Cortex of kidney (tissue), 1 donor: ENCODE measurements at places on chromosomes 7 and 10.

DNA sequence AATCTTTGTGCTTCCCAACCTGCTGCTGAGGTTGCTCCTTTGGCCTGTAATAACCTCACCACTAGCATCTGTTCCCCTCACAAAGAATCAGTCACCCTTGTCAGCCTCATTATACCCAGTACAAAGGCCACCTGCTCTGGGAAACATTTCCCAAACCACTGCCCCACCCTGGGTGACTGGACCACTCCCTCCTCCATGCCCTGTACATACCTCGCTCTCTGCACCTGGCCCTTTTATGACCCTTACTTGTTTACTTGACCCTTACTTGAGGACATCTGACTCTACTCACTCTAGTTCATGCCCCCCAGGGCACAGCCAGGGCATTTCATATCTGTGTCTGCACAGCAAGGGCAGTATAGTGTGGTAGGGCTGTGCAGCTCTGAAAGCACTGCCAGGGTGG lies 21.4 kb upstream of the AOC1 start:
- no peak for DNase-seq

- no peak for DNase-seq
Measured at GRCh38 chr10:116444527-116445142, 17.0 kb downstream of the PNLIPRP3 start.

DNA sequence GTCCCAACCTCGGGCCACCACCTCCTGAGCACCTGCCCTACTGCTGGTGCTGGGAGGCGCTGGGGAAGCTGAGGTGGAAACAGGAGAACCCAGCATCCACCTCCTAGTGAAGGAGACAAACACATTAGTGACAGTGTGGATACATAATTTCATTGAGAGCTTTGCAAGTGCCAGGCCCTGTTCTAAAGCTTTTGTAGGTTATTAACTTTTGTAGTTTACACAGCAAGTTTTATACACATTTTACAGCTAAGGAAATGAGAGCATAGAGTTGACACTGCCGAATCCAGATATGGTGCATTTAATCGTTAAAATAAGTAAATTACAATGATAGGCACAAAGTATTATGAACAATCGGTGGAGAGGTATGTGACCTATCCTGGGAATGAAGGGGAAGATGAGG lies 466.1 kb upstream of the C7orf33 start:
- no peak for DNase-seq

GRCh38 chr7:94510582-94511496 lies 1.2 kb downstream of the CASD1 start:
- DNase-seq, result no peak

- no peak for DNase-seq
Measured at GRCh38 chr7:11376529-11376928, 402.9 kb downstream of the PHF14 start.

DNA sequence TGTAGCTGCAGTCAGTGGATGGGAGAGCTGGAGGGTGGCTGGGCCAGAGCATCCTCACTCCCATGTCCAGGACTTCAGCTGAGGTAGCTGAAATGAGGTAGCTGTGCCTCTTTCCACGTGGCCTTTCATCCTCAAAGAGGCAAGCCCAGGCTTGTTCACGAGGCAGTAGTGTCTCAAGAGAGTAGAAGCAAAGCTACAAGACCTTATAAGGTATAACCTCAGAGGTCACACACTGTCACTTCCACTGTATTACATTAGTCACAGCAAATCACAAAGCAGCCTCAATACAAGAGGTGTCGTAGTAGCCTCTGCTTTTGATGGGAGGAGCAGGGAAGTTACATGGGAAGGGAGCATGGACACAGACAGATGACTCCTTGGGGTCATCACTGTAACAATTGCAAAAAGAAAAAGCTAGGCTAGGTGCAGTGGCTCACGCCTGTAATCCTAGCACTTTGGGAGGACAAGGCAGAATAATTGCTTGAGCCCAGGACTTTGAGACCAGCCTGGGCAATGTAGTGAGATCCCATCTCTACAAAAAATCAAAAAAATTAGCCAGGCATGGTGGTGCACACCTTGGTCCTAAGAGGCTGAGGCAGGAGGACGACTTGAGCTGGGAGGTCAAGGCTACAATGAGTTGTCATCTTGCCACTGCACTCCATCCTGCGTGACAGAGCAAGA lies 97.5 kb downstream of the SKIDA1 start:
- no peak for DNase-seq

GRCh38 chr10:132618158-132618919 lies 80.8 kb downstream of the INPP5A start:
- no peak for DNase-seq

- no peak for DNase-seq
Measured at GRCh38 chr10:70699659-70700174, 27.4 kb downstream of the ADAMTS14 start.

DNA sequence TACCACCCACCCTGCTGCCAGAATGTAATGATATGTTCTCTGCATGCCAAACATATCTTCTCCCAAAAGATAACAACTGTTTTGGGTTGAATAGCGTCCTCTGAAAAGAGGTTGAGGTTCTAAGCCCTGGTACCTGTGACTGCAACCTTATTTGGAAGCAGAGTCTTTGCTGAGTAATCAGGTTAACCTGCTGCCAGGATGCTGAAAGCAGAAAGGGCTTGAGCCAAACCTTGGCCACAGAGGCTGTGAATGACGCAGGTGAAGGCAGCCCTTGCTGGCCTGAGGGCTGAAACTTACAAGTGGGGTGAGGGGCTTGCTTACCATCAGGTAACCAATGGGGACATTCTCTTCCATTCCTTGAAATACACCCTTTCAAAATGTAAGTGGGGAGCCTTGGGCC lies 151.8 kb upstream of the RHEB start:
- no peak for DNase-seq
